T-cell (primary cell): ENCODE measurements at places on chromosomes 7 and 10. TPM values are rescaled to one million over a fixed set of nuclear protein-coding genes. Genes with fewer than 3 reads are reported as not detected.

The FAM13C gene
- not detected for total RNA-seq

GRCh38 chr7:7795630-7796121, 77.3 kb upstream of the RPA3 start:
- H3K27me3 ChIP-seq = no peaks in the 10 kb centered on the region
- H3K36me3 ChIP-seq = peaks cover 12% of the 10 kb centered on the region
- H3K4me1 ChIP-seq = no peaks in the 10 kb centered on the region
- DNase-seq = no peak
- H3K27ac ChIP-seq = no peak overlapping the region

DNA sequence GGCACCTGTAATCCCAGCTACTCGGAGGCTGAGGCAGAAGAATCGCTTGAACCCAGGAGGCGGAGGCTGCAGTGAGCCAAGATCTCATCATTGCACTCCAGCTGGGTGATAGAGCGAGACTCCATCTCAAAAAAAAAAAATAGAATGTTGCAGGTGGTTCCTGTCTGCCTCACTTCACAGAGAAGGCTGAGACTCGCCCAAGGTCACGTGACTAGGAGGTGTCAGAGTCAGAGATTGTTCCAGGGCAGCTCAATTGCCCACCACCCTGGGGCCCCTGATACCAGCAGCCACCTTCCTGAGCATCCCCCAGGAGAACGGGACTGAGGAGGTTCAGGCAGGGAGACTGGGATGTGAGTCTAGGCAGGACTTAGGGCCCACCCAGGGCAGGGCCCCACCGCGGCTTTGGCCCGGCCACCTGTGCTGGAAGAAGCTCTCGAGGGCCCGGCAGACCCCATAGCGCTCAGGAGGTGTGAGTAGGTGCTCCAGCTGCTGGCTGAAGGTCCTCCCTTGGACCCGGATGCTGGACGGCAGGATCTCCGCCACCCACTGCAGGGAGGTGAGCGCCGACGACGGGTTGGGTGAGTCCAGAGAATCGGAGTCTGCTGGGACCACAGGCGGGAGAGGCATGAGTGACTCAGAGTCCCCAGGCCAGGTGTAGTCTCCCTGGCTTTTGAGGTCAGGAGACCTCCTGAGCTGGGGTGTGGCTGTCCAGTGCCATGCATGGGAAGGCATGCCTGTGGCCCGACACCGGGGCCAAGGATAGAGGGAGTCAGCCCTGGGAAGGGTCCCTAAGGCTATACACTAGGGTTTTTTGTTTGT, 30.9 kb downstream of the GRID2IP start:
- H3K4me1 ChIP-seq = no peaks in the 10 kb centered on the region
- peaks cover 42% of the 10 kb centered on the region for H3K27me3 ChIP-seq
- H3K4me3 ChIP-seq = no peak overlapping the region
- no peak for DNase-seq
- H3K36me3 ChIP-seq = no peaks in the 10 kb centered on the region

DNA sequence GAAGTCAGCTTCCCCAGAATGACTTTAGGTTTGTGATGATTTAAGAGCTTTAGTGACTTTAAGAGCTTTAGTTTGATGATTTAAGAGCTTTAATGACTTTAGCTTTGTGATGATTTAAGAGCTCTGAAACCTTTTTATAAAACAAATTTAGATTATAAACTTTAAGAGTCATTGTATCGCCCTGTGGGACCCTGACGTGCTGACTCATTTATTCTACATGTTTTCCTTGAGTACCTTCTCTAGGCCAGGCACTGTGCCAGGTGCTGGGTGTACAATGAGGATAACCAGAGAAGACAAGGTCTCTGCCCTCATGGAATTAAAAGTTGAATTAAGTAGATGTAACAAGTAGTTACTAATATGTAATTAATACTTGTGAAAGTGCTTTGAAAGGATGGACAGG, 45.4 kb downstream of the CNNM1 start:
- no peak overlapping the region for H3K4me3 ChIP-seq
- peaks cover 11% of the 10 kb centered on the region for H3K27me3 ChIP-seq
- no peaks in the 10 kb centered on the region for H3K4me1 ChIP-seq
- no peaks in the 10 kb centered on the region for H3K36me3 ChIP-seq

- H3K27me3 ChIP-seq = peaks cover 30% of the 10 kb centered on the region
- no peak overlapping the region for H3K27ac ChIP-seq
- H3K4me3 ChIP-seq = no peak overlapping the region
- no peaks in the 10 kb centered on the region for H3K4me1 ChIP-seq
- no peak for DNase-seq
Measured at GRCh38 chr7:49775065-49775948, 1.9 kb downstream of the VWC2 start.

DNA sequence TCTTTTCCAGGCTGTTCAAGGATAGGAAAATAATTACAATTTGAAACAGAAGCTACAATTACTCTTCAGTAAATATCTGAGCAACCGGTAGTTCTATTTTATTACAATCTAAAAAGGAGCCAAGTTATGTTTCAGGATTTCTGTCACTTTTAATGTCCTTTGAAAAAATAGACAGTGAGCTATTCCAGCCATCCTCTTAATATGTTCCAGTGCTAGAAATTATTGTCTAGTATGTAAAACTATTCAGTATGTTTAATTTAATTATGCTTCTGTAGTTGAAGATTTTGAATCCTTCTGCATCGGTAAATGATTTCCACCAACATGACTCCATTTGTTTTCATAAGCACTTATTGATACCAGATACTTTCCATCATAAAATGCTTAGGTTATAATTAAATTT, 129.6 kb upstream of the SEMA3D start:
- DNase-seq = no peak
- H3K36me3 ChIP-seq = no peaks in the 10 kb centered on the region
- no peaks in the 10 kb centered on the region for H3K27me3 ChIP-seq
- H3K27ac ChIP-seq = no peak overlapping the region
- no peak overlapping the region for H3K4me3 ChIP-seq

- no peak for DNase-seq
- H3K4me1 ChIP-seq = no peaks in the 10 kb centered on the region
- no peaks in the 10 kb centered on the region for H3K27me3 ChIP-seq
- no peak overlapping the region for H3K4me3 ChIP-seq
- H3K36me3 ChIP-seq = no peaks in the 10 kb centered on the region
Measured at GRCh38 chr10:10310498-10310897, 707.2 kb upstream of the CELF2 start.

The CNTNAP2 gene
- 0.72 TPM for total RNA-seq

GRCh38 chr7:34772296-34772938, 114.4 kb downstream of the NPSR1 start:
- no peak overlapping the region for H3K4me3 ChIP-seq
- no peaks in the 10 kb centered on the region for H3K27me3 ChIP-seq
- no peaks in the 10 kb centered on the region for H3K36me3 ChIP-seq
- H3K27ac ChIP-seq = no peak overlapping the region

GRCh38 chr7:30850426-30850825, 61.2 kb upstream of the AQP1 start:
- H3K36me3 ChIP-seq = no peaks in the 10 kb centered on the region
- H3K4me3 ChIP-seq = no peak overlapping the region
- no peaks in the 10 kb centered on the region for H3K27me3 ChIP-seq
- H3K27ac ChIP-seq = no peak overlapping the region

The RHOBTB1 gene
- total RNA-seq = not detected

GRCh38 chr10:132181691-132182425, 4.9 kb upstream of the DPYSL4 start:
- H3K27me3 ChIP-seq = peaks cover 10% of the 10 kb centered on the region
- DNase-seq = no peak
- no peaks in the 10 kb centered on the region for H3K36me3 ChIP-seq

GRCh38 chr7:73758581-73759138, 11.4 kb downstream of the CLDN3 start:
- no peak overlapping the region for H3K27ac ChIP-seq
- DNase-seq = no peak
- H3K4me3 ChIP-seq = no peak overlapping the region
- no peaks in the 10 kb centered on the region for H3K27me3 ChIP-seq

DNA sequence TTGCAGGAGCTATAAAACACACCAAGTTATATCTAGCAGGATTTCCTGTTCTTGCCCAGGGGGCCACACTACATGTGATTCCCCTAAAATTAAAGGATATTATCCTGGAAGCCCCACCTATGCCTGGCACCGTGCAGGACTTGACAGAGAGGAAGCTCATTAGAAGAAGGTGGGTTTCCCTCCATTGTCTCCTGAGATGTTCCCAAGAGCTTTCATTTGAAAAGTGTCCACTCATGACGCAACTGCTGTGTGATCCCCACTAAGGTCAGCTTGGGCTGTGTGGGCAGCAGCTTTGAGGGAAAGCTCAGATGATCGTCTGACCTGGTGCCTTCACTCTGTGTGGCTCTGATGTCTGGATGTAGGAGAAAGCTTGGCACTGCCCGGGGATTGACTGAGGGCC, 53.5 kb downstream of the RAMP3 start:
- peaks cover 20% of the 10 kb centered on the region for H3K27me3 ChIP-seq
- H3K36me3 ChIP-seq = no peaks in the 10 kb centered on the region
- no peak for DNase-seq

The PCDH15 gene
- total RNA-seq = not detected

DNA sequence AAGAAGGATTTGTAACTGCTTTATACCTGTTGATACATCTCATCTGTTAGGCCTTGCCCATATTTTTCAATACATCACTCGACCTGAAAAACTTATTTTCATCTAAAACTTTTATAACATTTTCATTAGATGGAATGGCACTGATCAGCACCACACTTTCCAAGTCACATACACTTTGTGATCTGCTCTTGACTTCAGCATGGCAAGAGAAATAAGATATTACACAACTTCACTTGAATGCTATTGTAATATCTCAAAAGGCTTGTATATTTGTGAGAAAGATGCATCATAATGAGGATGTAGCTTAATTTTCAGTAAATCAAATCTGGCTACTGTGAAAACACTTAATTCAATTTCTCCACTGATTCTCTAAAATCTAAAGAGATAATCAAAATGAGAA, 126.2 kb downstream of the MICU1 start:
- no peak for DNase-seq
- H3K27ac ChIP-seq = no peak overlapping the region
- H3K27me3 ChIP-seq = no peaks in the 10 kb centered on the region
- H3K4me3 ChIP-seq = no peak overlapping the region
- no peaks in the 10 kb centered on the region for H3K36me3 ChIP-seq

- no peaks in the 10 kb centered on the region for H3K36me3 ChIP-seq
- H3K27me3 ChIP-seq = no peaks in the 10 kb centered on the region
- H3K27ac ChIP-seq = no peak overlapping the region
- H3K4me1 ChIP-seq = peaks cover 29% of the 10 kb centered on the region
- H3K4me3 ChIP-seq = no peak overlapping the region
Measured at GRCh38 chr10:88274286-88274685, 308.8 kb downstream of the RNLS start.

DNA sequence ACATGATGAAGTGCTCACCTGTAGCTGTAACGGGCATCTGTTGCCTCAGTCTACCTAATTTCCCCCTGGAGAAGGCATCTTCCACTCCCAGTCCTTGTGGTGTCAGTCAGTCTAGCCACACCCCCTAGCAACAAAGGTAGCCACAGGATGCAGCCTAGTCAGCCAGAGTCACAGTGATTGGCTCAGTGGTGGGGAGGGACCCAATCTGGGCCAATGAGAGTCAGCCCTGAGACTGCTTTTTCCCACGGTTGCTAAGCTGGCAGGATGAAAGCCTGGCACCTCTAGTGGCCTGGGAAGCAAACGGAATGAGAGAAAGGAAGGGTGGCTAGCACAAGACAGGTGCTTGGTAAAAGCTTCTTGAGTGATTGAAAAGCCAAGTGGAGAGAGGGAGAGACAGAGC, 118.6 kb downstream of the SH3PXD2A start:
- H3K27ac ChIP-seq = no peak overlapping the region
- no peak for DNase-seq
- H3K4me3 ChIP-seq = no peak overlapping the region

The VSTM4 gene
- total RNA-seq = 0.19 TPM
